ENCODE measurements at places on chromosomes 6 and 20. TPM values are rescaled to one million over a fixed set of nuclear protein-coding genes. Genes with fewer than 3 reads are reported as not detected.

DNA sequence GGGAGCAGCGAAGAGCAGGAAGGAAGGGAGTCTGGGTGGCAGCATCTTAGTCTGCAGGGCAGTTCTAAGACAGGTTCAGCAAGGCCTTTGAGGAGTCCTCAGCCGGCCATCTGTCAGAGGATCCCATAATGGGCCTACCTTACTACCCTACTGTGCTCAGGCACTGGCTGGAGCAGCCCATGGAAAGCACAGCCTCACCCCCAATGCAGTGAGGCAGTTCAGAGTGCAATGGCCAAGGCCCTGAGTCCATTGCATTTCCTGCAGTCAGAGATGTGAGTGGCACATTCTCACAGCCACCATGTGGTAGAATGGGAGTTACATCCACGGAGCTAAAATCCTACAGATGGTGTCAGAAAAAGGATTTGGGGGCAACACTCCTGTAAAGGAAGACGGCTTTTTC, 19.4 kb upstream of the OVOL2 start:
- DNase-seq, result no peak

DNA sequence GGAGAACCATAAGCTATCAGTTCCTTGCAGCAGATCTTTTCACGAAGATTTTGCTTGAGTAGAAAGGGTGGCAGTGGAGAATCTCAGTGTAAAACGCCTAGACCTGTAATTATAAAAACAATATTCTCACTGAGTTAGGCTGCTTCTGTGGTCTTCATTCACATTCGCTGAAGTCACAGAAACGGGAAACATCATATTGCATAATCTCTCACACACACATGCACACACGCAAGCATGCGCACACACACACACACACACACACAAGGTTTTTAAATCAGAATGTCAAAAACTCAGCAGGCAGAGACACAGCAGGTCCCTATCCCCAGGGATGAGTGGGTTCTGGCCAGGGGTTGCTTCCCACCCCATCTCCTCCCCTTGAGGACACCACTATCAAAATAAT, 175.5 kb downstream of the ATXN1 start:
- DNase-seq, result no peak

DNMT3B gene
- total RNA-seq, result 17.0 TPM

SPTLC3 gene
- total RNA-seq, result 33.9 TPM

DNA sequence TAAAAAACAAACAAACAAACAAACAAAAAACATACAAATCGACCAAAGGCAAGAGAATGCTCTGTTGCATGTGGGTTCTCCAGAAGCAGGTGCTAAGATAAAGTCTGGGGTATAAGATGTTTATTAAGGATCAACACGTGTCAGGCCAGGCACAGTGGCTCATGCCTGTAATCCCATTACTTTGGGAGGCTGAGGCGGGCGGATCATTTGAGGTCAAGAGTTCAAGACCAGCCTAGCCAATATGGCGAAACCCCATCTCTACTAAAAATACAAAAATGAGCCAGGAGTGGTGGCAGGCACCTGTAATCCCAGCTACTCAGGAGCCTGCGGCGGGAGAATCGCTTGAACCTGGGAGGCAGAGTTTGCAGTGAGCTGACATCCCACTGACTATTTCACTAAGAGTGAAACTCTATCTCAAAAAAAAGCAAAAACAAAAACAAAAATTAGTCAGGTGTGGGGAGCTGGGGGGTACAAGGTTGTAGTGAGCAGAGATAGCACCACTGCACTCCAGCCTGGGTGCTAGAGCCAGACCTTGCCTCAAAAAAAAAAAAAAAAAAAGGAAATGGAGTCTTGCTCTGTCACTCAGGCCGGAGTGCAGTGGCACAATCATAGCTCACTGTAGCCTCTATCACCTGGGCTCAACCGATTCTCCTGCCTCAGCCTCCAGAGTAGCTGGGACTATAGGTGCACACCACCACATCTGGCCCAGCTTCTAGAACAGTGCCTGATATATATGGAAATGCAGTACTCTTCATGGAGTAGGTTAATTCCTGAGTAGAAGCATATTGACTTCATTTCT, 86.8 kb upstream of the JARID2 start:
- DNase-seq, result no peak

Data from stomach (tissue), 19 donors.